Hematopoietic multipotent progenitor cell treated with erythropoietin and hydrocortisone succinate and interleukin-3 and kit ligand, for 8 days (in vitro differentiated cells): ENCODE measurements at places on chromosomes 1 and 21.

GRCh38 chr21:37062593-37062935 lies 10.3 kb downstream of the PIGP start:
- no peak for DNase-seq

DNA sequence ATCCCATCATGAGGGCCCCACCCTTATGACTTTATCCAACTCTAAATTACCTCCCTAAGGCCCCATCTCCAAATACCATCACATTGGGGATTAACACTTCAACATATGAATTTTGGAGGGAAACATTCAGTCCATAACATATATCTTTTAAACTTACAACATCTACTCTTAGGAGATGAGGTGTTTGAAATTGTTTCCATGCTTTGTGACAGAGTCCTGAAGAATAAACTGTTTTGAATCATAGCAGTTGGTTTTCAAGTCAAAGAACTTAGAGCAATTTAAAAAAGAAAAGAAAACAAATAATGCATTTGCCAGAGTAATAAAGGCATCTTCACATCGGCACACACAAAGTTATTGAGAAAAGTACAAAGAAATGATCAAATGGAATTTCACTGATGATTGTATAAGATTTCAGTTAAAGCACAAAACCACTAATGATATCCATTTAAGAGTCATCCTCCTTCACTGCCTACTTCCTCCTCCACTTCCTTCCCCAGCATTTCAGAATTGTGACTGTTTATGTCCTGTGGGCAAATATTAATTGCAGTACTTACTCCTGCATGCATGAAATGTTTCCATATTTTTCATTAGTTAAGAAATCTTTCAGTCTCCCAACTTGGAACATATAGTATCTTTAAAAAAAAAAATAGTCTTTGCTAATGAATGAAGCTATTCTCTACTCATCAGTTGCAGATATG lies 202.0 kb downstream of the LRRC40 start:
- DNase-seq, result no peak

GRCh38 chr1:176531921-176532897 lies 69.2 kb downstream of the PAPPA2 start:
- DNase-seq, result no peak

DNA sequence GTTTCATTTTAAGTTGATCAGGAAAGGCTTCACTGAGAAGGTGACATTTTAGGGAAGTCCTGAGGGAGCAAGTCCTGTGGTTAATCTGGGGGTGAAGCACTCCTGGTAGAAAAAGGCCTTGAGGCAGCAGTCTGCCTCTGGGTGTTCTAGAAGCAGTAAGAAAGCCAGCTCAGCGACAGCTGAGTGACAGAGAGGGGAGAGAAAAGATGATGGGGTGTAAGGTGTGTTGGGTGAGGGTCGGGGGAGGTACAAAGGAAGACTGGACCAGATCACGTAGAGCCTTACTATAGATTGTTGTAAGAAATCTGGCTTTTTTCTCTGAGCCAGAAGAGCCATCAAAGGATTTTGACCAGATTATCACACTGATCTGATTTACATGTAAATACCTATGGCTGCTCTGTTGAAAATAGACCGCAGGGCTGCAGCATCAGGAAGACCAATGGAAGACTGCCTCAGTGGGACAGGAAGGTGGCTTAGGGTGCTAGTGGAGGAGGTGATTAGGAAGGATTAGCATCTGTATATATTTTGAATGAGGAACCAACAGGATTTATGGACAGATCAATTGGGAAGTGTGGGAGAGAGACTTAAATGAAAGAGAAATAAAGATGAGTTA lies 131.2 kb downstream of the CDC7 start:
- no peak for DNase-seq

DNA sequence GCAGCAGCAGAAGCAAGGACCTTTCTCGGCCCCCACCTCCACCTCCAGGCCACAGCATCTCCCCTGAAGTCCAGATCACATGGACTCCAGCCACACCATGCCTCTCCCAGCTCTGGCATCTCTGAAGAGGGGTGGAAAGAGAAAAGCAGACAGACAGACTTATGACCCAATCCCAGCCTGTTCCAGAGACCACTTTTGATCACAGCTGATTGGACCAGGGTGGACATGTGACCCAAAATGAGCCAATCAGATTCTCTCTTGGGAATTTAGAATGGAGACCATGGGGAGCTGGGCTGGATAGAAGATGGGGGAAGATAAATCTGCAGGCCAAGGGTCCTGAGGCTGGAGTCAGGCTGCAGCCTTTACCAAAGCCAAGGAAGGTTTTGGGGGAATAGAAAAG lies 16.4 kb downstream of the HTR1D start:
- no peak for DNase-seq

DNA sequence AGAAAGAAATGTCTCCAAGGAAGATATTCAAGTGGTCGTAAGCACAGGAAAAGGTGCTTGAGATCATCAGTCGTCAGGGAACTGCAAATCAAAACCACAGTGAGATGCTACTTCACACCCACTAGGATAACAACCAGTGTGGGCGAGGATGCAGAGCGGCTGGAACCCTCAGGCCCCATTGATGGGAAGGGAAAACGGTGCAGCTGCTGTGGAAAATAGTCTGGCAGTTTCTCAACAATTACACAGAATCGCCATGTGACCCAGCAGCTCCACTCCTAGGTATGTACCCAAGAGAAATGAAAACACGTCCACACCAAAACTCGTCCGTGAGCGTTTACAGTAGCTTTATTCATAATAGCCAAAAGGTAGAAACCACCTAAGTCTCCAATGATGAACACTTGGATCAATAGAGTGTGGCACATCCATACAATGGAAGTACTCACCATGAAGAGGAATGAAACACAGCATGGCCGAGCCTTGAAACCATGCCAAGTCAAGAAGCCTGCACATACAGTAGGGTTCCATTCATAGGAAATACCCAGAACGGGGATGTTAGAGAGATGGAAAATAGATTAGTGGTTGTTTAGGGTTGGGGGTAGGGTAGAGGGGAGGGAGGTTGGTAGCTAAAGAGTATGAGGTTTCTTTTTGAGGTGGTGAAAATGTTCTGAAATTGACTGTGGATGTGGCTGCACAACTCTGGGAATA lies 6.1 kb downstream of the DFFB start:
- DNase-seq, result no peak

GRCh38 chr1:12147201-12147701 lies 19.5 kb upstream of the TNFRSF1B start:
- no peak for DNase-seq
